Effector CD4-positive, alpha-beta T cell (primary cell): ENCODE measurements at places on chromosomes 11 and 22.

GRCh38 chr11:69971741-69972140, 106.4 kb upstream of the ANO1 start:
- no peak for DNase-seq

- no peak for DNase-seq
These were observed 66.9 kb downstream of the BCR start for GRCh38 chr22:23246982-23247766.

GRCh38 chr22:37860796-37861421, 11.7 kb downstream of the EIF3L start:
- DNase-seq = no peak

- no peak for DNase-seq
These were observed 101.5 kb downstream of the DLG2 start for GRCh38 chr11:85525686-85526085.

DNA sequence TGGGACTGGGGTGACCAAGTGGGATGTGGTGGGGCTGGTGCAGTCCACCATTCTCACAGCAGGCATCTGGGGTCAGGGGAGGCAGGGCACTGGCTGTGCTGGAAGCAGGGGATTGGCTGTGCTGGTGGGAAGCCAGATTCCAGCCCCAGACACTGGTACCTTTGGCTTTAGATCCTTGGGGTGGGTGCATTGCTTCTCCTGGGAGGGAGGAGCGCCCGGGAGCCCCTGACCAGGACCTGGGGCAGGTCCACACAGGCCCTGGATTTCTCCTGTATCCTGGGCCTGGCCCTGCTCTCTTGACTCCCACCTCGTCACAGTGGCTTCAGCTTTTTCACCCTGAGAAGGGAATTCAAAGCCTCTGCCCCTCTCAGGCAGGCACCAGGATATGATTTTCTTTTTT, 38.5 kb downstream of the ST3GAL4 start:
- no peak for DNase-seq

DNA sequence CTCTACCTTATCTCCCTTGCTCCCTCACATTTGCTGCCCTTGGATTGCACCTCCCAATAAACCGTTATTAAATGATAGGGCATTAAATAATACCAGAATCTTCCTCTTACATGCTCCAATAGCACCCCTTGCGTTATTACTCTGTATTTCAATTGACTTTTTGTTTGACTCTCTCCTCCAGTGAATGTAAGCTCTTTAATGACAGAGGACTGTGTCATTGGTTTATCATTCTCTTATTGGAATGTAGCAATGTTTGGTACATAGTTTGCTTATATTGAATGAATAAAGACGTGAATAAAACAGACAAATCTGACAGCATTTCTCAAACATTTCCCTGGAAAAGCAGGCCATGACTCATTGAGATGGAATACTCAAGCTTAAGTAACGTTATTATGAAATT, 8.7 kb upstream of the MPEG1 start:
- DNase-seq = no peak

GRCh38 chr22:40855979-40856512, 393 bp downstream of the ST13 start:
- no peak for DNase-seq

GRCh38 chr11:117144477-117145392, 648 bp downstream of the PAFAH1B2 start:
- peak; percentile 17 for DNase-seq

DNA sequence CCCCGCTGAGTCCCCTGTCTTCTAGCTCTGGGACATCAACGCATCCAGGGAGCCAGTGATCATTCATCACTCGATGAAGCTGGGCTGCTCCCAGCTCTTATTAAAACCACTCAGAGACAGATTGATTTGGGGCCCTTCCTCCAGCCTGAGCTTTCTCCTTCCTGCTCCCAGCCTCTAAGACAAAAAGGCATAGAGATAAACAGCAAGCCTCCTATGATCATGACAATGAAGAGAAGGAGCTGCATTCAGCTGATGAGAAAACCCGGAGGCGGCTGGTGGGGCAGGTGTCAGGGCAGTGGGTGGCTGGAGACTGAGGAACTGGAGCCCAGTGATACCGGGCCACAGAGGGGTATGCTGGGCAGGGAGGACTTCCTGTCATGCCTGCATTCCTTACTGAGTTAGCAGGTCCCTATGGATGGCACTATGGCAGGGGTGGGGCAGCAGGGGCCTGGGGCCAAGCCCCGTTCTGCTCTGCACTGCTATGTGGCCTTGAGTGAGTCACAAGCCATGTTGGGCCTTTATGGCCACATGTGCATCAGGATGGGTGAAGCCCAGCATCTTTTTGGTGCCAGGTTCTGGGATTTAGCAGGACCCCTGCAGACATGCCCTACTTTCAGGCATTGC, 20.2 kb downstream of the PVALB start:
- DNase-seq = no peak

- no peak for DNase-seq
These were observed 30.9 kb downstream of the KCNC1 start for GRCh38 chr11:17765356-17766072.

DNA sequence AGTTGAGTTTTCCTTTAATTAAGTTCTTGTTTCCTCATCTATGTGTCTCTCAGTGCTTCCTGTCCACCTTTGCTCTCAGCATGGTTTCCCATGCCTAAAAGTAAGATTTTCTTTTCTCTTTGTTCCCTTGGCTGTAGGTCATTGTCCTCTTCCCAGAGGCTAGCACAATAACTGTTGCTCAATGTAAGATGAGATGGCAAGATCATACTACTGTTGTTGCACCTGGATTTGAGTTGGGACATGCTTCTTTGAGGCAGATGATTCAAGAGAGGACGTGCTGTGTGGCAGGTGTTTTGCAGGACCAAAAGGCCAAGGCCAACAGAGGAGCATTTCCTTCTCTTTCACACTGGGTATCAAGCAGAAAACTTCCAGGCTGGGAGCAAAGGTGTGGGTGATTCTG, 11.3 kb upstream of the NELL1 start:
- DNase-seq = no peak

DNA sequence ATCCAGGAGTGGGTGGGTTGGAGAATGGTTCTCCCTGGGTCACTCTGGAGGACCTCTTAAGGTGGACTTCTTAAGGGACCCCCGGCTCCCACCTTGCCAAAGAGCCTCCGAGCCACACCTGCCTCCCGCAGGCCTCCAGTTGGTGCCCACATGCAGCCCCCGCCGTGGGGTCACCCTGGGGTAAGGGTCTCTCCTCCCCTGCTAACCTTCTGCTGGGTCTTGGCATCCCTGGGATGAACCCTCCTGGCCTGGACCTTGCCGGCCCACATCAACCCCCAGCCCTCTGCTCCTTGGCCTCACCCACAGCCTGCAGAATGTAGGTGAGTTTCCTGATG, 12.5 kb upstream of the MUC6 start:
- no peak for DNase-seq

- DNase-seq = no peak
These were observed 22.9 kb upstream of the CTR9 start for GRCh38 chr11:10728154-10728553.

DNA sequence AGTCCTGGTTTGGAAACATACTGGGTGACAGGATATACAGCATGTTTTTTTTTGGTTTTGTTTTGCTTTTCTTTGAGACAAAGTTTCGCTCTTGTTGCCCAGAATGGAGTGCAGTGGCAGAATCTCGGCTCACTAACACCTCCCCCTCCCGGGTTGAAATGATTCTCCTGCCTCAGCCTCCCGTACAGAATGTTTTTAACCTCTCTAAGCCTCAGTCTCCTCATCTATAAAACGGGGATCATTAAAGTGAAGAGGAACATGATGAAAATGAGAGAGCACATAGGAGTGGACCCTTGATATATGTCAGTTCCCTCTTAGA, 28.1 kb upstream of the SCARF2 start:
- DNase-seq = no peak

GRCh38 chr11:70423523-70424505, 25.5 kb downstream of the CTTN start:
- no peak for DNase-seq

- DNase-seq = no peak
These were observed 270.0 kb downstream of the SOX6 start for GRCh38 chr11:16086229-16086819.

- no peak for DNase-seq
These were observed 45.5 kb downstream of the GAB4 start for GRCh38 chr22:16962501-16962900.

DNA sequence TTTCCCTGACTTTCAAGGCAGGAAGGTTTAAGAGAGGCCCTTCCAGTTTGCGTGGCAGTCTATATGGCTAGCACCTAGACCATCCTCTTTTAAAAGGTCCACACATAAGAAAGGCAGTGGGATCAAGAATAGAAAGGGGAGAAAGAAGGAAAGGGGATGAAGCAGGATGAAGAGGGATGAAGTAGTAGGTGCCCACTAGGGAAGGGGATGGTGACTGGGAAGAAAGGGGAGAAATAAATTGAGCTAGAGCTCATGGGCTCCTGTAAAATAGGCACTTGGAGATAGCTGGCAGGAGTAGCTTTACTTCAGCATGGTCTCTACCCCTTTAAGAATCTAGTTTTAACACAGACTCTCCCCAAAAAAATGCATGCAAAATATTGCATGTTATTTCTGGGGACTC, 41.5 kb downstream of the CADM1 start:
- DNase-seq = no peak

GRCh38 chr11:3834664-3835461, 5.9 kb downstream of the RHOG start:
- no peak for DNase-seq

GRCh38 chr11:94860333-94860732, 92.2 kb downstream of the AMOTL1 start:
- DNase-seq = no peak

DNA sequence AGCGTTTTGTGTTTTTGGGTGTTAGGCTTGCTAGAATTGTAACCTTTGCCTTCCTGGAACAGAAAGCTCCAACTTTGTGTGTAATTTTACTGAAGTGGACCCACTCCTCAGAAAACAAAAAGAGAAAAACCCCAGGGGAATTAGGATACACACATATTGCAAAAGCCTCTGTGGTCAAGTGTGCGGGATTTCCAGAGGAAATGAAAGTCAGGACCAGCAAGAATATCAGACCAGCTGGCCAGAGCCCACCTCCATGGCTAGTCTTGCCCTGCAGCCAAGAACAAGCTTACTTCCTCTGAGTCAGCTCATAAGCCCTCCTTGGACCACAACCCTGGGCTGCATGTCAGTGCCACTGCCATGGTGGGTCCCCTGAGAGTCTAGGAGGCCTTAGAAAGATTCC, 37.0 kb upstream of the FTH1 start:
- no peak for DNase-seq

- DNase-seq = no peak
These were observed 62.9 kb upstream of the BID start for GRCh38 chr22:17836992-17837742.

DNA sequence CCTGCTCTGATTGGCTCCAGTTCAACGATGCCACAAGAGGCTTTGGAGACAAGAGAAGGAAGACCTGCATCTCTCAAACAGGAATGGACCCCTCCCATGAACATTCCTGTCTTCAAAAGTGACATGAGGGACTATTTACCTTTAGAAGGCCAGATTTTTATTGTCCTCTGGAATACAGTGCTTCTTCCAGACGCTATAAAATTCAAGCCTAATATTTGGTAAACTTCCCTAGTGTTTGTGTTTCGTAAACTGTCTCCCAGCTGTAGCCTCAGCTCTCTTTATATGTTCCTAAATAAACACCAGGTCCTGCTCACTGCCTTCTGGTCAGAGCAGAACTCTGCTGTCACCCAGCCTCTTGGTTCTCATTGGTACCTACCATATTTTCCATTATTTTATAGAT, 157.8 kb downstream of the CCDC34 start:
- DNase-seq = no peak

DNA sequence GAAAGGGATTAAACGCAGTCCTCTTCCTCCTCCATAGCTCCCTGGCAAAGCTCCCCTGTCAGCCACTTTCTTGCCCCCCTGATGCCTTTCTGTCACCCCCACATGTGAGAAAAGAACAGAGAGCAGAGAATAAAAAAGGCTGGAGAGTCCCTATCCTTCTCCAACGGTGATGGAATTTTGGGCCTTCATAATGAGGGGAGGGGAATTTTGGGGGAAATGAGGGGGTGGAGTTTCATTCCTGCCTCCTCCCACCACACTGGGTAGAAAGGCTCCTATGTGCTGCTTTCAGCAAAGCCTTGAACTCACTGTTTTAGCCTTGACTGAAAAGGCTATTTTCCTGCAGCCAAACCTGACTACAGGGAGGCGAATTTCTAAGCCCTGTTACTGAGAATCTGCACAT, 59.3 kb downstream of the C11orf58 start:
- DNase-seq = no peak

- DNase-seq = no peak
These were observed 110.9 kb downstream of the SWAP70 start for GRCh38 chr11:9774591-9775397.

DNA sequence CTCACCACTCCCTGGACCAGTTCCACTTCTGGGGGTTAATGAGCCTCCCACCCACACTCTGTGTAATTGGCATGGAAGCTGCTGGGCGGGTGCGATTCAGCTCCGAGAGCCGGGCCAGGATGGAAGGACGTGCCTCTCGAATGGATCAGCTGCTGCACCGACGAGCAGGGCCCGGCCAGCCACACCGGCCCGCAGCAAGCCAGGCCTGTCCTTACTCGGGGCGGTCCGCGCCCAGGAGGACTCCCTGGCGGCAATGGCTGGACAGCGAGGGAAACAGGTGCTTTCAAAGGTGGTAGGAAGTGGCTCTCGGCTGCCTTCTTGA, 4.3 kb upstream of the SHISAL1 start:
- DNase-seq = no peak

DNA sequence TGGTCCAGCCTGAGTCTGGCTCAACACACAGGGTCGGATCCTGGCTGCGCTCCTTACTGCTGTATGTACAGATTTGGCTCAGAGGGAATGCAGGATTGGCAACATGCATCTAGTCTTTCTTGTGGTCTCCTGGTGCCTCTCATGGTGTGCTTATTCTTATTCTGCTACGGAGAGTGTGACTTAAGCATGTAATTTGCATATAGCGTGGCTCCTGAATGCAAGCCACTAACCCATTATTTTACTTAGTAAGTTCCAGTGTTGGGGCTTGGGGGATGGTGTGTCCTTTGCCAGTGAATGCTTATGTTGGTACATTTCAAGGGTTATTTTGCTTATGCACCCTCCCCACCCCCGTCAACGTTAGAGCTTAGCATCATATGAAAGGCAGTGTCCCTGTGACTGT, 51.2 kb downstream of the PTPRJ start:
- DNase-seq = no peak

DNA sequence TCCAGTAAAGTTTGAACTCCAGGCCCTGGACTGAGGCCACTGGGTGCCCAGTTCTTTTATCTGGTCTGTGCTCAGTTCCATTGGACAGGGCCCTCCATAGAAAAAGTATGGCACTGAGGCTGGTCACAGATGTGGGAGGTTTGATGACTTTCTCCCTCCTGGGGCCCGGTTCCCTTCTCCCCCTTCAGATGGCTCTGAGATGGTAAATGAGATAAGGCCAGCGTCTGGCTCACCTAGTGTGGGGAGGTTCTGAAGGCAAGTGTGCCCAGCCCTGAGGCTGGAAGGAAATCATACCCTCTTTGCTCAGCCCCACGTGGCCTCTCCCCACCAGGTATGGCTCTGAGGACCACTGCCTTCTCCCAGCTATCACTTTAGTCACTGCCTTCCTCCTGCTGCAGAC, 1.5 kb upstream of the CLDN5 start:
- no peak for DNase-seq

DNA sequence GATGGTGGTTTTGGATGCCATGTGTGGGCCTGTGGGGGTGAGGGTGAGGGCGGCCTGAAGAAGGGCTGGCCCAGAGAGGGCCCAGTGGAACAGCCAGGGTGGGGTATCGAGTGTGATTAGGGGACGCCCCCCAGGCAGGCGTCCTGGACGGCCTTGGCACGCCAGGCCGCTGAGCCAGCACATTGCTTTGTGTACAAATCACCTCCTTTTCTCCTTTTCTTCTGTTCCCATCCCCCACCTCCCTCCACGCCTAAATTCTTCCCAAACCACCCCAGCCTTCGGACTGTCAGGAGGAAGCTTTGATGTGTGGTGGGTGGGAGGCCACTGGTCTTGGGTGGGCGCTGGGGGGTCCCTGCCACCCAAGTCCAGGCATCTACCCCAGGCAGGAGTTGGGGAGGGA, 7.8 kb upstream of the CD248 start:
- DNase-seq = no peak
